Omental fat pad (tissue), 4 donors: ENCODE measurements at places on chromosomes 4 and X.

DNA sequence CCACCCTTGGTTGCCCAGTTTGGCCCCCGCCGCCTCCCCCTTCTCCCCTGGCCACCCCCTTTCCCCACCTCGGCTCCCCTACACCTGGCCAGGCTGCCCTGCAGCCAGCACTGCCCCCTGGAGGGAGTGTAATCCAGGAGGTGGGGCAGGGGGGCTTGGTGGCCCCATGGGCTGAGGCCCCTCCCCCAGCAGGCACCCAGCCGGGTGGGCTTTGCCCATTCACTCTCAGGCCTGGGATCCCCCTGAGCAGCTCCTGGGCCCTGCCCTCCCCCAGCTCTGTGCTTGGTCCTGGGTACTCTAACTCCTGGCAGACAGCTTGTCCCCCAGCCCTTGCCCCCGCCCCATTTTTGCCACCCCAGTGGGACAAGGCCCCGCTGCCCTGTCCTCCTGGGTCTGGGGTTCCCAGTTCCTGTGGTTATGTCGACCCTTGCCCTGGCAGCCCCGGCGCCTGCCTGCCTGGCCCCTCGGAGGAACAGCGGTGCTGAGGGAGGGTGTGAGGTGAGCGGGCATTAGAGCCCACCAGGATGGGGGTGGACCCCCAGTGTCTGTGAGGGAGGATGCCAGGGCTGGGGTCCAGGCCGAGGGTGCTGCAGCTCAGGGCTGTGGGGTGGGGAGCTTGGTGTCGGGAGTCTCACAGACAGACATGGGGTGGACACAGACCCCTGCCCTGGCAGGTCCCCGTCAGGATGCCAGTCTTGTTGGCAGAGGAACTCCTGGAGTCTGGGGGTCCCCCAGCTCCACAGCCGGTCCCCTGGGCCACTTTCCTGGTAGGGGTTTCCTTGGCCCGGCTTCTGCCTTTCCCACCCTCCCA is 10.2 kb downstream of the NAT8L start:
- no peak for DNase-seq

DNA sequence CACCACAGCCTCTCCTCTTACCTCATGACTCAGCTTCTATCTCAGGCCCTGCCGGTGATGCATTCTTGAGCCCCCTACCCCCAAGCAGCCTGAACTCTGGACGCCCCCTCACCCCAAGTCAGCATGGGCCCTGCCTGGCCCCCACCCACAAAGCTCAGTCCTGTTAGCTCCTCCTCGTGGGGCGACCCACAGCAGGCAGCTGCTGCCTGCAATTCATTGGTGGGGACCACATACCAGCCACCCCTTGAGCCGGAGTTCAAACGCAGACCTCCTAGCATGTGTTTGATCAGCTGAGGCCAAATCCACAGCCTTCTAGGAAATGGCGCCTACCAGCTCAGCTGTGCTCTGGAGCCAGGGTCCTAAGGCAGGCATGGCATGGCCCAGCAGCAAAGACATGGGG is 111.8 kb downstream of the EFNB1 start:
- no peak for DNase-seq

- DNase-seq, result no peak
These were observed 43.5 kb downstream of the DDIT4L start for GRCh38 chr4:100146756-100147155.

GRCh38 chr4:145623831-145624230 is 4.6 kb downstream of the MMAA start:
- DNase-seq, result no peak

DNA sequence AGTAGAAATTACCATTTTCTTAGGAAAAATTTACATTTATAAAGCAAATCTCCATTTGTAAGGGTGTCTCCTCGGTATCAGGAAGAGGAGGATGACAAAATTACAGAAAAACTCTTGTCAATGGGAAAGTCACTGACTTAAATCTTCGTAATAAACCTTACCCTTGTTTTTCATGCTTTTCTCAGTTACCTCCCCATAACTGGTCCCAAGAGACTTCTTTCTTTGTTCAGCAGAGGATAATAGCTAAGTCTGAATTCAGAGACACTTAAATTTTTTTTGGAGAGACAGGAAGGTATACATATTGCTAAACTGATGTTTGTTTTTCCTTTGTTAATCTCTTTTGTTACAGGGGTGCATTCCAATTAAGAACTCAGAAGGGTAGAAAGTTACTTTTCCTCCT is 125.5 kb upstream of the JADE1 start:
- DNase-seq, result no peak

DNA sequence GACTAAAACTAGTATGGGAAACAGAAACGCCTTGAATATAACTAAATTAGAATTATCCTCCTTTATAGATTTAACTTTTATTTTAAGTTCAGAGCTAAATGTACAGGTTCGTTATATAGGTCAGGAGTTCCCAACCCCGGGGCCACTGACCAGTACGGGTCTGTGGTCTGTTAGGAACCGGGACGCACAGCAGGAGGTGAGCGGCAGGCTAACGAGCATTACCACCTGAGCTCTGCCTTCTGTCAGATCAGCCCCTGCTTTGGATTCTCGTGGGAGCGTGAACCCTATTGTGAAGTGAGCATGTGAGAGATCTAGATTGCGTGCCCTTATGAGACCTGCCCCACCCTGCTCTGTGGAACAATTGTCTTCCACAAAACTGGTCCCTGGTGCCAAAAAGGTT is 51.0 kb downstream of the FAT4 start:
- DNase-seq, result no peak

DNA sequence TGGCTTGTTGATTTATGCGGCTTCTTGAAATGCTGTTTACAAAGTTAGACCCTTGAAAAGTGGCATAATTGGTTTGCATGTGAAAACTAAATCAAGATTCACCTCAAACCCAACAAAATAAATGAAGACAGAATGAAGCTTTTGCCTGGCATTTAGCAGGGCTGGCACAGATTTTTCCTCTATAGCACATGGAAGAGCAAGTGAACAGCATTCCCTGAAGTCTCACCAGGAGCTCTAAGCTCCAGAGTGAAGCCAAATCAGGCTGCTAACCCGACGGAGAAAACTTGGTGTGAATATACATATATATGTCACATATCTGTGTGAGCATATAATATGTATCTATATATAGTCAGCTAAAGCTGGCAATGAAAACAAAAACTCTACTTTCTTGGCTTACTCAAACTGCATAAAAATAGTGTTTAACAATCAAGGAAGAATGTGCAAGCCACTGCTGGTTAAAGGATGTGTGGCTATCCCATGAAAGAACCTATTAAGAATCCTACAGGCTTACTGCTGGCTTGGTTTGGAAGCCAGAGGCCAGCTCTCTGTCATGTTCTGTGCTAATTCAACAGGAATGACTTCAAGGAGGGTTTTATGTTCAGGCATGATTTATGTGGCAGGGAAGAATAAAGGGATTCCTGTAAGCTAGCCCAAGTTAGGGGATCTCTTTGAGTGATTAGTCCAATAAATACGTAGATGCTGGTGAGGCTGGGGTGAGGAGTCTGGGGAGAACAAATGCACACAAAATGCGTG is 69.9 kb downstream of the MFAP3L start:
- DNase-seq, result no peak

- no peak for DNase-seq
These were observed 168.0 kb downstream of the SOWAHB start for GRCh38 chr4:76729980-76730379.
